ENCODE measurements at places on chromosomes 4 and X. TPM values are rescaled to one million over a fixed set of nuclear protein-coding genes. Genes with fewer than 3 reads are reported as not detected.

Gene TCEAL2
- total RNA-seq = 0.28 TPM

GRCh38 chr4:40682290-40683101 is 52.8 kb upstream of the RBM47 start:
- peak; percentile 63 for DNase-seq
- H3K4me3 ChIP-seq = no peak overlapping the region
- peaks cover 3% of the 10 kb centered on the region for H3K27me3 ChIP-seq
- peak overlapping the region; percentile 82 for H3K27ac ChIP-seq
- H3K36me3 ChIP-seq = no peaks in the 10 kb centered on the region

DNA sequence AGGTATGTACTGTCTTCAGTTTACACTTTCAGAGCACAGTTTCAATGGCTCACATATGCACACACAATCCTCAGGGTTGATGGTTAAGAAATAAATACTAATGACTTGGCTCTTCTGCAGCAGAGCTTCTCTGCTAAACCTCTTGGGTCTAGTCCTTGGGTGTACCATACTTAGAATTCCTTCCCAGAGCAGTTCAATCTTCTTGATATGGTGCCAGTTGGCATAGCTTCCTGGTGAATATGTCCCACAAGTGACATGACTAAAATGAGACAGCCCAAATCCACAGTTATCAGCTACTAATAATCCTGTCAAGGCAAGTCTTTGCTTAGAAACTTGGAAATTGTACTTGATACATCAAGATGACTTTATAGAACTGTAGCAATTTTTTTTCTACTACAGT is 654.4 kb downstream of the IQCM start:
- no peak overlapping the region for H3K4me3 ChIP-seq
- no peak for DNase-seq
- H3K27ac ChIP-seq = no peak overlapping the region
- no peaks in the 10 kb centered on the region for H3K27me3 ChIP-seq

GRCh38 chrX:39874202-39874816 is 223.4 kb downstream of the BCOR start:
- H3K27ac ChIP-seq = peak overlapping the region; percentile 95
- H3K4me3 ChIP-seq = no peak overlapping the region
- H3K36me3 ChIP-seq = no peaks in the 10 kb centered on the region

DNA sequence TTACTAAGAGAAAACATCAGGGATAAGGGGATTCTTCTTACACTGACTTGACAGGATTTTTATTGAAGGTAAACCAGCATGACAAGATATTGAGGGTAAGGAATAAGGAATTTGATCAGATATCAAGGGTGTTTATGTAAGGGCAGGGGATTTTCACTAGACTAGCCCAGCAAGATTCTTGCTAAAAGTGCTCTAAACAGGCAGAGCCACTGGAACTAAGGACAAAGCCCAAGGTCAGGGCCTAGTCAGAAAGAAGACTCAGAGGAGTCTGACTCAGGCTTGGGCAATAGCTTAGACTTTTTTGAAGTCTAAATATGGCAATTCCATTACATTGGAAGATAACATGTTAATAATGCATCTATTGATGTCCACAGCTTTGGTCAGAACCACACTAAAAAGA is 6.5 kb upstream of the GLRA3 start:
- no peaks in the 10 kb centered on the region for H3K4me1 ChIP-seq
- no peak overlapping the region for H3K4me3 ChIP-seq
- no peaks in the 10 kb centered on the region for H3K36me3 ChIP-seq
- no peak overlapping the region for H3K27ac ChIP-seq
- no peak for DNase-seq
- H3K27me3 ChIP-seq = no peaks in the 10 kb centered on the region

DNA sequence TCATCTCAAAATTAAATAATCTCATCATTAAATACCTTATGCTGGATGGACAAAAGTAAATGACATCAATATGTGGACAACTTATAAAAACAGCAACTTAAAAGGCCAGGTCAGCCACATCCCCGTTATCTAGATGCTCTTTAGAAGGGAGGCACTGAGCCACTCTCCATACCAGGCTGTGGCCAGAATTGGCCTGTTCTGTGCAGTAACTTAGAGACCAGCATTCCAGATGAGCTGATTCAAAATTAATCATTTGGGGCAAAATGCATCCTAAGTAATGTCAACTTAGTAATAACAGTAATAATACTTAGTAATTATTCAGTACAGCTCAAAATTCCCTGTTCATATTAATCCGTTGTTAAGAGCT is 373.6 kb downstream of the FBXW7 start:
- H3K27me3 ChIP-seq = no peaks in the 10 kb centered on the region
- H3K36me3 ChIP-seq = no peaks in the 10 kb centered on the region
- H3K4me1 ChIP-seq = peaks cover 12% of the 10 kb centered on the region

DNA sequence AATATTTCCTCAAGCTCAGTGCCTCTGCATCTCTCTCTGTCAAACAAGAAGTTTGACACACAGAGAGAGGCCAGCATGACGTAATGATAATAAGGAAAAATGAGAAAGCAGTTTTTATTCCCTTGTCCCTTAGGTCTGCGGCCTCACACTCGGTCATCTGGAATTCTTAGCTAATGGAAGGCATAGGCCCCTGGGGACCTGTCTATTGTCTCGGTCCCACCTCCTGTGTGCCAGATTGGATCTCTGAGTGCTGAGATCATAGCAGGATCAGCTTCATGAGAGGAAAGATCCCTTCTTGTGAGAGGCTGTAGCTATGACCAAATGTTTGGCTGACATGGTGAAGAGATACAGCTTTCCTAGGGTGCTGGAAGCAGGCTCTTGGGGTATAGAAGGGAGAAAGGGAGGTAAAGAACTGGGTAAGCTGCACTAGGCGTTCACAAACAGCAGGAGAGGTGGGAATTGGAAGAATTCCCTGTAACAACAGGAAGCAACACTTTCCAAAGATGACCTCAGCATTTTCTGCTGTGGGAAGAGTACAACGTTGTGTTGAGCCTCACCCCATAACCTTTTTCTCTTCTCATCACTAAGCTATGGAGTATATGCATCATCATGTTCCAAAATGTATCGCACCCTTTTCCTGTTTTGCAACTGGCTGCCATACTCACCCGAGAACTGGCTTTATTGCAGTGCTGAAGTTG is 20.2 kb downstream of the TMEM31 start:
- H3K27me3 ChIP-seq = peaks cover 4% of the 10 kb centered on the region
- H3K36me3 ChIP-seq = no peaks in the 10 kb centered on the region
- no peak for DNase-seq
- no peak overlapping the region for H3K4me3 ChIP-seq
- no peak overlapping the region for H3K27ac ChIP-seq

DNA sequence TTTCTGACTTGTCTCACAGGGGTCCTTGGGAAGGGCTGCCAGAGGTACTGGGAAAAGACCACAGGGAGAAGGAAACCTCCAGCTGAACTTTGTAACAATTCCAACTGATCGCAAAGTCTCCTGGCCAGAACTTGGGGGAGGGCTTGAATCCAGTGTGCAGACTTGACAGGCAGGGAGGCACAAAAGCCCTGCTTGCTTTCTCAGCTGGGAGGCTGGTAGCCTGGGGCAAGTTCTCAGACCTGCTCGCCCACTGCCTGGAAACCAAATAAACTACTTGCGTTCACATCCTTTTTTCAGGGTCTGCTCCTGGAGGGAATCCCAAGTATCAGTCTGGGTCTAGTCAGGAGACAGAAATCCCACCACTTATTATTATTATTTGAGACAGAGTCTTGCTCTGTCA is 48.0 kb upstream of the CASK start:
- DNase-seq = no peak
- H3K36me3 ChIP-seq = no peaks in the 10 kb centered on the region
- no peak overlapping the region for H3K27ac ChIP-seq
- H3K27me3 ChIP-seq = no peaks in the 10 kb centered on the region
- H3K4me1 ChIP-seq = no peaks in the 10 kb centered on the region

GRCh38 chr4:90542216-90542615 is 415.0 kb downstream of the CCSER1 start:
- no peaks in the 10 kb centered on the region for H3K27me3 ChIP-seq
- no peaks in the 10 kb centered on the region for H3K4me1 ChIP-seq
- DNase-seq = no peak
- H3K4me3 ChIP-seq = no peak overlapping the region
- no peaks in the 10 kb centered on the region for H3K36me3 ChIP-seq
- H3K27ac ChIP-seq = no peak overlapping the region

- DNase-seq = peak; percentile 23
- H3K36me3 ChIP-seq = no peaks in the 10 kb centered on the region
- peaks cover 3% of the 10 kb centered on the region for H3K4me1 ChIP-seq
- no peaks in the 10 kb centered on the region for H3K27me3 ChIP-seq
- no peak overlapping the region for H3K27ac ChIP-seq
These were observed 27.1 kb downstream of the PIR start for GRCh38 chrX:15465896-15466651.

GRCh38 chrX:21905953-21906352 is 34.6 kb upstream of the SMS start:
- H3K4me3 ChIP-seq = no peak overlapping the region
- no peak for DNase-seq
- no peaks in the 10 kb centered on the region for H3K27me3 ChIP-seq

- H3K4me3 ChIP-seq = no peak overlapping the region
- no peak for DNase-seq
- H3K27ac ChIP-seq = no peak overlapping the region
These were observed 176.5 kb downstream of the AR start for GRCh38 chrX:67720344-67720743.

DNA sequence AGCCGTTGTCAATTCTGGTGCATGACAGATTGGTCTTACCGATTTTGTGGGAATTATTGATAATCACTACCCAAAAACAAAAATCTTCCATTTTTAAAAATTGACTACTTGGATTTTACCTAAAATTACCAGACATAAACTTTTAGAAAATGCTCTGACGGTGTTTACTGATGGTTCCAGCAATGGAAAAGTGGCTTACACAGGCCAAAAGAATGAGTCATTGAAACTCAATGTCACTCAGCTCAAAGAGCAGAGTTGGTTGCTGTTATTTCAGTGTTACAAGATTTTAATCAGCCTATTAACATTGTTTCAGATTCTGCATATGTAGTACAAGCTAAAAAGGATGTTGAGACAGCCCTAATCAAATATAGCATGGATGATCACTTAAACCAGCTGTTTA is 23.0 kb upstream of the UGT2B17 start:
- DNase-seq = no peak
- no peaks in the 10 kb centered on the region for H3K27me3 ChIP-seq
- no peaks in the 10 kb centered on the region for H3K36me3 ChIP-seq
- H3K4me3 ChIP-seq = no peak overlapping the region
- no peaks in the 10 kb centered on the region for H3K4me1 ChIP-seq

DNA sequence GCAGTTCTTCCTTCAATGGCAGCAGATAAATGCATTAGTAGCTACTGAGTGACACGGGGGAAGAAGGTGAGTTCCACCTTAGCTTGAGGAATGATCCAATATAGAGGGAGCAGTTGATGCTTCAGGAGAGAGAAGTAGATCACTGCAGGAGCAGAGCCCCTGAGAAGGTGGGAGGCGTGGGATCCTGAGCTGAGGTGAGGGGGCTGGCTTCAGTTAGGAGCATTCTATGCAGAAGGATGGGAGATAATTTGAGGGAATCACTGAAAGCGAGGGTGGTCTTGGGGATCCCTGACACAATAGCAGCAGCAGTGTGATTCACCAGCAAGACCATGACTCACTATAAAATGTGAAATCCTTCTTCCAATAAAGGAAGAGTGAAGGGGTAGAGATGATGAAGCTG is 48.0 kb downstream of the XAGE2 start:
- no peak for DNase-seq
- peaks cover 7% of the 10 kb centered on the region for H3K27me3 ChIP-seq
- no peaks in the 10 kb centered on the region for H3K36me3 ChIP-seq
- no peak overlapping the region for H3K27ac ChIP-seq

DNA sequence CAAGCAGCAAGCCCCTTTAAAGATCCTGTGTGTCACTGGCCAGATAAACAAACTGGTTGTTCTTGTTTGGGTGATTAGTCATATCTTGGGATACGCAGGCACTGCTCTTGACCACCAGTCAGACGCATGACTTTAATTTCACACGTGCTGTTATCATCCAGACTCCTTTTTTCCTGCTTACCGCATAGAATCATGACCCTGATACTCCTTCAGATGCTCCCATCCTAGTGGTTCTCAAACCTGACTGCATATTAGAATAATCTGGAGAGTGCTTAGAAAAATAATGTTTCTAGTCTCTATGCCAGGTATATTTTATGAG is 78.8 kb downstream of the CLDN22 start:
- no peak overlapping the region for H3K4me3 ChIP-seq
- H3K36me3 ChIP-seq = peaks cover 1% of the 10 kb centered on the region
- peaks cover 4% of the 10 kb centered on the region for H3K27me3 ChIP-seq
- DNase-seq = no peak
- no peak overlapping the region for H3K27ac ChIP-seq

- no peak overlapping the region for H3K4me3 ChIP-seq
- H3K27ac ChIP-seq = no peak overlapping the region
- no peaks in the 10 kb centered on the region for H3K4me1 ChIP-seq
- peaks cover 11% of the 10 kb centered on the region for H3K27me3 ChIP-seq
These were observed 72.6 kb downstream of the UCHL1 start for GRCh38 chr4:41329361-41329760.

- H3K27ac ChIP-seq = no peak overlapping the region
- H3K4me1 ChIP-seq = no peaks in the 10 kb centered on the region
- peak; percentile 33 for DNase-seq
- no peaks in the 10 kb centered on the region for H3K27me3 ChIP-seq
- H3K36me3 ChIP-seq = no peaks in the 10 kb centered on the region
- H3K4me3 ChIP-seq = no peak overlapping the region
These were observed 38.8 kb downstream of the GAB1 start for GRCh38 chr4:143375326-143376073.

DNA sequence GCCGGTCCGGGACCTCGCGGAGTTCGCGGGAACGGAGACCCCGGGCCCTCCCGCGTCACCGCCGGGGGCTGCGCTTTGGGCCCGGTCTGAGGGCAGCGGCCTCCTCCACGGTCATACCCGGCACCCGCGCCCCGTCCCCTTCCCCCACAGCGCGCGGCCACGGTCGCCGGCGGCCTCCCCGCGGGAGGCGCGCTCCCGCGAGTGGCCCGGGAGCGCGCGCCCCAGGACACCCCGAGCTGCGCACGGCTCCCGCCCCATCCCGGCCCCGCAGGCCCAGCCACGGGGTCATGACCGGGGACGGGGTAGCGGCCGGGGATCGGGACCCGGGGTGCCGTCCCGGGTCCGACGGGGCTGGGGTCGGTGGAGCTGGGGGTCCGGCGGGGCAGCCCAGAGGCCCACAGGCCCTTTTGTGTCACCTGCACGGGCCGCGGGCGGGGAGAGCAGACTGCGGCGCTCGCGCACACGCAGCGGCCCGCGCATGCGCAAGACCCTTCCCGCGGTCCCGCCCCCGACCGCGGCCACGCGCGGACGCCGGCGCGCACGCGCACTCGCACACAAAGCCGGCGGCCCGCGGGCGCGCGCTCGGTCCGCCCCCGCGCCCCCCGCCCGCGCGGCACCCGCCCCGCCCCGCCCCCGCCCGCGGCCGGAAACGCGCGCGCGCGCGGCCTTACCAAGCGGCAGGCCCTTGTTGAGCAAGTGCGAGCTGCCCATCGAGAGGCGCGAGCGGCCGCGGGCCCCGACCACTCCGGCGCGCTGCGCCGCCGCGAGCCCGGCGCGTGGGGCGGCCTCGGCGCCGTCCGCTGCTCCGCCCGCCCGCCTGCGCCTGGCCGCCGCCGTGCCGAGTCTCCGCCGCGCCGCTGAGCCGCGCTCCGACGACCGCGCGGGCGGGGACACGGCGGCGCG is at the start of gene CTBP1:
TSS of gene CTBP1 (minus strand) at position 886 of the 903 bp plus-strand sequence. CDS start 7,799 bp downstream, outside the sequence.
- H3K4me1 ChIP-seq = peaks cover 73% of the 10 kb centered on the region

GRCh38 chr4:47239649-47240048 is 208.3 kb downstream of the GABRB1 start:
- H3K27me3 ChIP-seq = peaks cover 2% of the 10 kb centered on the region
- no peak overlapping the region for H3K27ac ChIP-seq
- H3K4me3 ChIP-seq = no peak overlapping the region
- no peaks in the 10 kb centered on the region for H3K4me1 ChIP-seq
